ENCODE measurements at places on chromosomes 12 and 14.
A peak's percentile ranks its signal among the peaks of the same experiment; 100 is the strongest.

- DNase-seq: peak; percentile 95
Observed at GRCh38 chr12:2613326-2614073, 181.3 kb upstream of the FKBP4 start.

DNA sequence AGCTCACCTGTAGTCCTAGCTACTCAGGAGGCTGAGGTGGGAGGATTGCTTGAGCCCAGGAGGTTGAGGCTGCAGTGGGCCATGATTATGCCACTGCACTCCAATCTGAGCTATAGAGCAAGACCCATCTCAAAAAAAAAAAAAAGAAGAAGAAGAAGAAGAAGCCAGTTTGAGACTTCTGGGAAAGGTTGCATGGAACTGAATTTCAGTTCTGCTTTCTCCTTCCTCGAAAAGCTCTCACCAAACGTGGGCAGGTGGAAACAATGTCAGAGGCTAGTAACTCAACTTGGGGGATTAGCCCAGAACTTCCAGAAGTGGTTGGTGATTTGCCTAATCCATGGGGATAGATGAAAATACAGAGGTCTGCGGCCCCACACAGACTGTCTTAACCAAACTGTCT is 18.7 kb downstream of the FLVCR2 start:
- no peak for DNase-seq

GRCh38 chr12:26118308-26118707 is 6.5 kb downstream of the BHLHE41 start:
- DNase-seq: no peak

- no peak for DNase-seq
Observed at GRCh38 chr12:40192704-40193255, 32.0 kb upstream of the LRRK2 start.

GRCh38 chr14:55938249-55938791 is 179.9 kb upstream of the PELI2 start:
- peak; percentile 11 for DNase-seq

- DNase-seq: no peak
Observed at GRCh38 chr12:104132351-104132956, 5.6 kb downstream of the NFYB start.

GRCh38 chr12:110686294-110686903 is 2.5 kb downstream of the HVCN1 start:
- no peak for DNase-seq

DNA sequence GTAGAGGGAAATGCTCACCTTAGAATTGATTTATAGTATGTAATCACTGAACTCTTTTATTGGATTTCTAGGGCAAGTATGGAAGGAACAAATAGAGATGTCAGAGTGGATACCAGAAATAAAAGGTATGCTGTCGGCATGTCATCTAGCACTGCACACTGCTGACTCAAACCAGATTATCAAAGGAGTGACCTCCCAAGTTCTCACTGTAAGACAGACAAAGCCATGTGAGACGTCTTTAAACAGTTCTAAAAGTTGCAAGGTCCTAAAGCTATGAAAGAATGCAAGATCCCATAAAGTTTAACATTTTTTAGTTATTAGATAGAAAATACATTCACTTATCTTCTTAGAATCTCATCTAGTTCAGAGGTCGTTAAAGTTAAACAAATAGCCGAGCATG is 70.0 kb upstream of the CPM start:
- no peak for DNase-seq

DNA sequence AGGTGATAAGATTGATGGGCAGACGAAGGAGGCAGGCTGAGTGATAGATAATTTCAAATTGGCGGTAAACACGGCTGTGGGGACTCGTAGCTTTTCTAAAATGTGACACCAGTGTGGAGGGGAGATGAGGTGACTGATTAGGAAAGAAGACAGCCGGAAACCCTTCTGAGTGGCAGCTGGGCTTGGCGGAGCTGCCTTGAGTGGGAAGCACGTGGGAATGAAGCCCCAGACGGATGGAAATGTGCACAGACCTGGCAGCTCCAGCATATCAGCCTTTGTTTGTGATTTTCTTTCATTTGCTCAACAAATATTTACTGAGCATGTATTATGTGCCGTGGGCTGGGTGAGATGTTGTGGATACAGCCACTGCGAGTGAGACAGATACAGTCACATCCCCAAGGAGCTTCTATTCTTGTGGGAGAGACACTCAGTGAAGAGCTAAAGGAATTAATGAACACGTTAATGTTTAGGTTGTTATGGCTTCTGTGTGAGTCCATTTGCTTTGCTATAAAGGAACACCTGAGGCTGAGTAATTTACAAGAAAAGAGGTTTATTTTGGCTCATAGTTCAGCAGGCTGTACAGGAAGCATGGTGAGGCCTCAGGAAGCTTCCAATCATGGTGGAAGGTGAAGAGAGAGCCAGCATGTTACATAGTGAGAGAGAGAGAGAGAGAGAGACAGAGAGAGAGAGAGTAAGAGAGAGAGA is 65.5 kb upstream of the LHX5 start:
- DNase-seq: no peak

- no peak for DNase-seq
Observed at GRCh38 chr12:104499668-104500332, 43.1 kb downstream of the CHST11 start.

GRCh38 chr14:51544471-51544870 is 107.2 kb upstream of the FRMD6 start:
- no peak for DNase-seq

GRCh38 chr12:88896958-88897357 is 316.7 kb upstream of the KITLG start:
- no peak for DNase-seq

GRCh38 chr12:32983968-32984367 is 87.4 kb upstream of the PKP2 start:
- no peak for DNase-seq

DNA sequence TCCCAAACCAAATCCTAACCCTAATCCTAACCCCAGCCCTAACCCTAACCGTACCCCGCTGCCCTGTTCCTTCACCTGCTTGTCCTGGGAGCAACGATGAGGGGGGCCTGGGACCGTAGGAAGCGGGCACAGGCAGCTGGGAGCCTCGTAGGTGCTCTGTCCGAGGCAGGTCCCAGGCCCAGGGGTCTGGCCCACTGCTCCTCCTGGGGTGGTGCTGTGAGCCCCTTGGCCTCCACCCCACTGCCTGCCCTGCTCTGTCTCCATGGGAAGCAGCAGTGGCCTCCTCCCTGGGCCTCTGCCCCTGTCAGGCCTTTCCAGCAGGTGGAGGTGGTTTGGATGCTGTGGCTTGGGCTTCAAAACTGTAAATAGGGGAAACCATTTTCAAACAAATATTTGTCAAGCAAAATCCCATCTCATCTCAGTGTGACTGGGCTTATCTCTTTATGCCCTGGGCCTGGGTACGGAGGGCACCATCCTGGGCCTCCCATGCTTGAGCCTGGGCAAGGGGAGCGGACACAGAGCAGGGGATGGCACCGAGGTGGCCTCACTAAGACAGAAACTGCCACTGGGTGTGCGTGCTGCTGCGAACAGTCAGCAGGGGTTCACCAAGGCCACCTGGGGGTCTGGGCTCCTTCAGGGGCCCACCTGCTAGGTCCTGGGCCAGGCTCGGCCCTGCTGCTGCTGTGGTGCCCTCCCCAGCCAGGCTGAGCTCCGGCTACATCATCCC is 3.7 kb upstream of the BEGAIN start:
- no peak for DNase-seq

DNA sequence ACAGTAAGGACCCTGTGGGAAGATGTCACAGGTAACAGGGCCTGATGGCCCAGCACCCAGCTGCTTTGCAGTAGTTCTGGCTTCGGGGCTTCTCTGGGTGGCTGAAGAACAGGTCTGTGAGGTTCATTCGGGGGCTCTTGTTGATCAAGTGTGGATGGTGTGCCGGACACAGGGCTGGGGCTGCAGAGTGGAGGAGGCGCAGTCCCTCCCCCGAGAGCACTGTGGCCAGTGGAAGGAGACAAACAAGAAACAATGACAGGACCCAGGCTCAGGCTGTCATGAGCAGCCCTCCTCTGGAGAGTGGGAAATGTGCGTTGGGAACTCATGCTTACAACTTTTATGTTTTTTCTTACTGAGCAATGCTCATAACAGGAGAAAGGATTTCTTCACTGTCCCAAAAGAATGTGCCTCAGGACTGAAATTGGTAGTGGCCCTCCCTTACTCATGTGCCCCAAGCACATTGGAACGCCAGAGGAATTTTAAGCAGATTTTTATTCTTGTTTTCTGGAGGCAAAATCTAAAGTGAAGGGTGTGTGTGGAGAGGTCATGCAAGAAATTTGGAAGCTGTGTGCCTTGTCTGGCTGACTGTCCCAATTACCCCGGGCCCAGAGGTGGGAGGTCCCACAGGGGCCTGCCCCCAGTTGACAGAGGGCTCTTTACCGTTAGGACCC is 233.8 kb downstream of the CACNA1C start:
- peak; percentile 89 for DNase-seq

- peak; percentile 73 for DNase-seq
Observed at GRCh38 chr12:49244176-49244575, 20.7 kb upstream of the TUBA1C start.

- DNase-seq: no peak
Observed at GRCh38 chr14:42228611-42229010, 621.9 kb downstream of the LRFN5 start.

- DNase-seq: no peak
Observed at GRCh38 chr12:59580050-59580449, 15.8 kb upstream of the SLC16A7 start.

DNA sequence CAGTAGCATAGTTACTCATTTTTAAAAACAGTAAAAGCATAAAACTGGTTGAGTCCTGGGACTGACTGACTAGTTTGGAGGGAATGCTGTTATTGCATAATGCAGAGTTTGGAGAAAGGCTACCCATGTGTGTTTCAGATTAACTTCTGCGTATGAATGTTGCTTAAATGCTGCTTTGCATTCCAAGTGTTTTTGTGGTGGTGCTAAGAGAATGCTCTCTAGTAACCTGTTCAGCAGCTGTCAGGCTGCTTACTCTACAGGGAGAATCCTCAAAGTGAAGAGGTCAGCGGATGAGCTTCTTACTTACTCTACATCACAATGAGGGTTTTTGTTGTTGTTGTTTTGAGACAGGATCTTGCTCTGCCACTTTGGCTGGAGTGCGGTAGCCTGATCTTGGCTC is 4.3 kb downstream of the DLST start:
- peak; percentile 99 for DNase-seq

- no peak for DNase-seq
Observed at GRCh38 chr12:45669093-45669492, 60.4 kb upstream of the ARID2 start.

GRCh38 chr14:74545386-74545785 is 51.8 kb downstream of the ISCA2 start:
- DNase-seq: no peak

- no peak for DNase-seq
Observed at GRCh38 chr14:79542121-79542520, 669.2 kb downstream of the DIO2 start.

GRCh38 chr12:6780573-6780972 is 8.3 kb downstream of the LAG3 start:
- no peak for DNase-seq

DNA sequence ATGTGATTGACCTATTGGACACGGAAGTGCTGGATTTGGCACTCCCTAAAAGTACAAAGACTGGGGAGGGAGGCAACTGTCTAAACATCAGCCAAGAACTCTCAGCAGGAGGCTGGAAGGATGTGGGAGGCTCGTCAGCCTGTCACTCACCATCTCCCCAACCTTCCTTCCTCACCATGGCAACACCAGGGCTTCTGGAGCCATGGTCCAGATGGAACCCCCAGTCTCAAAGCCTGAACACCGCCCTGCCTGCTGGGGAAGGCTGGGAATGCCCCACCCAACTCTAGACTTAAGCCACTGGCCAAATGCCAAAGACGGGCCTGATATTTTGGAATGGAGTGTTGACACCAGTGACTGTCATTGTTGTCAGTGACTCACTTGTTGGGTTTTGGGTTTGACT is 55.3 kb downstream of the GALNT16 start:
- no peak for DNase-seq

DNA sequence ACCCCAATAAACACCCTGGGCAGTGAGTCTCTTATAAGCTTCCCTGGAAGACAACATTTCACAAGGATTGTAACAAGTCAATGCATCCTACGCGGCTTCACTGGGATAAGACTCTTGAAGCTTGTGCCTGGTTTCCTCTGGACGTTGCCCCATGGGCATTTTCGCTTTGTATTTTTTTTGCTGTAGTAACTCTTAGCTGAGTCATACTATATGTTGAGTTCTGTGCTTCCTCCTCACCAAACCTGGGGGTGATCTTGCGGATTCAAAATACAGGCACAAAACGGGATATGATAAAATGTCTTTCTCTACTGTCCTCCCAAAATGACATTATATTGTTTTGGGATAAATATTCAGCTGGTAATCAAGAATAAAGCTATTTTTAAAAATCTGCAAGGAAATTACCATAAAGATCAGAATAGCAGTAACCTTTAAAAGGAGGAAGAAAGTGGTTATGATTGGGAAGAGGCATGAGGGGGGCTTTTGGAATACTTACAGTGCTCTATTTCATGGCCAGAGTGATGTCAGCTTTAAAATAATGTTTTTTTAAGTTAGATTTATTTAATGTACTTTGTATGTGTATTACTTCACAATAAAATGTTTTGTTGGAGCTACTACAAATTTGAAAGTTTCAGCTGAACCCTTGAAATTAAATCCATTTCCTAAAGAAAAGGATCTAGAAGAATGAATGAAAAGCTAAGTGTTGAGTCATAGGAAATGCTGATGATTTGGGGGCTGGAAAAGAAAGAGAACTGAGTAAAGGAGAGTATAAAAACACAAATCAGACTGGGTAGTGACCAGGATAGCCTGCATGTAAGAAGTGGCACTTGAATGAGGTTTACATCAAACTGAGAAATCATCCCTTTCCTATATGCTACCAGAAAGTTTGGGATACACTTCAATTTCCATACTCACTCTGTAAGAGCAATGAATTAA is 14.7 kb downstream of the BTBD7 start:
- DNase-seq: no peak

DNA sequence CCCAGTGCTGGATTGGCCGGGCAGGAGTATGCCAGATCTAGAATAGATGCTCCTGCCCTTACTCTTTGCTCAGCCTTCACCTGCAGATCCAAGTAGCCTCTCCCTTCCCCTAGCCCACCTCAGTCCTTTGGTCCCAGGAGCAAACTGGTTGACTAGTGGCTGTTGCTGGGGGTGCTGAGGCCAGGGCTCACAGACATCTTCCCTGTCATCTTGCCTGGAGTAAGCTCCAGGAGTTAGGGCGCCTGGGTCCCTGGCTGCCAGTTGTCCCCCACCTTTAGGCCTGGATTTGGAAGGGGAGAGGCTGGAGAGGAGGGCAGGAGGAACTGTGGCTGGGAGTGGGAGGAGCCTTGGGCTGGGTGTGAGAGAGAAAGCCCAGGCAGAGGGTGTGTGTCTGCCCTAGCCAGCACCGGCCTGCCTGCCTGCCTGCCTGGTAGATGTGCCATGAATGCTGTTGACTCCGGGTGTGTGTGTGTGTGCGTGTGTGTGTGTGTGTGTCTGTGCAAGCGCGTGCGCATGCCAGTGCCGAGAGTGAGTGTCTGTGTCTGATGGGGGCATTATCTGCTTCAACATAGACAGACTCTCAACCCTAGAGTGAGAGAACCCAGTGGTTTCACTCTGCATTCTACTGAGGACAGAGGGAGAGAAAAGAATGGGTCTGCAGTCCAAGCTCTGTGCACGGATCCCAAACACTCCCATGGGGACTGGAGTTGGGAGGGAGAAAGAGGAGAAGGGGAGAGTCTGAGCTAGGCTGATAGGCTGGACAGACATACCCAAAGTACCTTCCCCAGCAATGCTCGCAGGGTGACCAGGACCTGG is 845 bp upstream of the RARG start:
- DNase-seq: no peak
